ENCODE measurements at places on chromosomes 11 and 22.

GRCh38 chr11:70786021-70786665 lies 387.8 kb downstream of the CTTN start:
- no peak for DNase-seq

DNA sequence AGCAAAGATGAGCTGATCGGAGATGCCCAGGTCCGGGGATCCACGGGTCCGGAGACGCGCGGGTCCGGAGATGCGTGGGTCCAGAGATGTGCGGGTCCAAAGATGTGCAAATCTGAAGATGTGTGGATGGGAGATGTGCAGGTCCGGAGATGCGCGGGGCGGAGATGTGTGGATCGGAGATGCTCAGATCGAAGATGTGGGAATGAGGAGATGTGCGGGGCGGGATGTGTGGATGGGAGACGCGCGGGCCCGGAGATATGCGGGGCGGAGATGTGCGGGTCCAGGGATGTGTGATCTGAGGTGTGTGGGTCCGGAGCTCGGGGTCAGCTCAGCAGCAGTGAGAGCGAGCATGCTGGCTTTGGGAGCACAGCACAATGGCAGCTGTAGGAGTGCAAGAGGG lies 35.5 kb downstream of the CDPF1 start:
- DNase-seq, result no peak

DNA sequence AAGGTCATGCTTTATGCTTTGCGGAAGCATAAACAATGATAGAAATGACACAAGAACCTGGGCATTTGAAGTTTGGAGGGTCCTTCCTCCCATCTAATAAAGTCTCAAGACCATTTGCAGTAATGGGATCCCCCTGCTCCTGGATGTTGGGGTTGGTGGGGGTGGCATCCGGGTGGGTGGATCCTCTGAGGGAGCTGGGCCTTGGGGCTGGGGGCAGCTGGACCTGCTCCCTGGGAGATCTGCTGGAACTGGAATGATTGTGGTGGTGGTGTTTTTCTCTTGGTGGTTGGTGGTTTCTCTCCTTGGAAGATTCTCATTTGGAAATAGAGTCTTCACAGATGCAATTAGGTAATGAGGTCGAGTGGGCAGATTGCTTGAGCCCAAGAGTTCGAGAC lies 2.2 kb upstream of the NAP1L4 start:
- no peak for DNase-seq

- DNase-seq, result no peak
Observed at GRCh38 chr11:80960381-80961029, 1519.7 kb upstream of the TENM4 start.

- DNase-seq, result no peak
Observed at GRCh38 chr22:17434856-17435255, 65.6 kb downstream of the CECR2 start.

DNA sequence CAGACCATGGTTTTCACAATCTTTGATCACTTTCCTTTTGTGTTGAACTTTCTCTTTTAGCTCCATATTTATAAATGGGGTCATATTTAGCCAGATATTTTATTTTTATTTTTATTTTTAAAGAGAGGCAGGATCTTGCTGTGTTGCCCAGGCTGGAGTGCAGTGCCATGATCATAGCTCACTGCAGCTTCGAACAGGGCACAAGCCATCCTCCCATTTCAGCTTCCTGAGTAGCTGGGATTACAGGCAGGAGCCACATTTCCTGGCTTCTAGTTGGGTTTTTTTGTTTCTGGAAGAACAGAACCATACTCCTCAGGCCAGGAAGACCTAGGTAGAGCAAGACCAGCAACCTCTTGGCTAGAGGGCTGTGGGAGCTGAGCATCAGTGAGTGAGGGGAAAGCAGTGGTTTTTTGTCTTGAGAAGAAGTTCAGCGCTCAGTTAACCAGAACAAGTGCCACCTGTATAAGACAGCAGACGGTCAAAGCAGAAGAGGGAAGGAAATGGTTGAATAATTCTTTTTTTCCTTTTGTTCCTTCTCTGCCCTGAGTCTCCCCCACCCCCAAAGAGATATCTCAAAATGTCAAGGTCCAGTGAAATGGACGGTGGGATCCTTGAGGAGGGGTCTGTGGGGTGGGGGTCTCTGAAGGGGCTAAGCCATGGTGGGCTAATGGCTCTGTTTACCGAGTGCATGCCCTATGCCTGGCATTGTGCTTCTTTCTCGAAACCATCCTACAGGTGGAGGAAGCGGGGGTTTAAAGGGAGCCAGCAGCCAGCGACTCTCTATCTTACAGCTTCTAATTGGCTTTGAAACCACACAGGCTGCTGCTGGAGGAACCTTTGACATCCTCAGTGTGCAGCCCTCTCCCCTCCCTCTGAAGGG lies 63.0 kb downstream of the PTPRJ start:
- no peak for DNase-seq

GRCh38 chr11:107669893-107670601 lies 41.8 kb downstream of the SLN start:
- no peak for DNase-seq

DNA sequence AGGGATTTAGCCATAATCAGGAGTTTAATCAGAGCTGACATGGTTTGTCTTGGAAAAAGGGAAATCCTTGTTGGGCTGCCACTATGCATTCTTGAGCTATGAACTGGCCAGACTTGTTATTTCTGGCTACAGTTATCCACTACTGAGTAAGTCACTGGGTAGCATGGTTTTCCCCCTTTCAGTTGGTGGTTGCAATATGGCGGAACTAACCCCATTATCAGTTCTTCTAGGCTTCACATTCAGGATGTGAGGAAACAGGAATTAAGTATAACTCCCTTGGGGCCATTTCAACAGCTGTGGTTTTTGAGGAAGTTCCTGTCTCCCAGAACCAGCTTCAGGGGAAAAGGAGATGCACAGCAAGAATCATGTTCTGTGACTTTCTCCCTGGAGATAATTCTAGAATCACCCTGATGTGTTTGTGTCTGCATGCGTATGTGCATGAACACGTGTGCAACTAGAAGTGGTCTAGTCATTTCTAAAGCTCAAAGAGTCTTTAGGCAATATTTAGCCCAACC lies 103.0 kb upstream of the CD44 start:
- no peak for DNase-seq

GRCh38 chr11:17333799-17334586 lies 17.6 kb upstream of the NCR3LG1 start:
- no peak for DNase-seq

- DNase-seq, result no peak
Observed at GRCh38 chr22:39237318-39238100, 7.3 kb downstream of the PDGFB start.

- no peak for DNase-seq
Observed at GRCh38 chr11:80529726-80530125, 1088.9 kb upstream of the TENM4 start.

DNA sequence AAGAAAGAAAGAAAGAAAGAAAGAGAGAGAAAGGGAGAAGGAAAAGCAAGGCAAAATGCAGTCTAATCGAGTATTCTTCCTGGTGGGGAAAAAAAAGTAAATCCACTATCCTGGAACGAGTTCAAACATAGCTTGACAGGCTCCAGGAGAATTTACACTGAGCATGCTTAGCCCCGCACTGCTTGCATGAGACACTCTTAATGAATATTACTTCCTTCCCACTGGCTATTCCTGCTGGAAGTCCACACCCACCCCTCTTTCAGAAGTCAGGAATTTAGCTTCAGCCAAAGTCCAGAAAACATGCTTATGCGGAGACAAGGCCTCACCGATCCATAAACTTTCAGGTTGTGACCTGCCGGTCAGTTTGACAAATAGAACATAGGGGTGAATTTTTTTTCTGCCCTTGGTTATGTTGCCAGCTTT lies 251.8 kb upstream of the BLID start:
- DNase-seq, result no peak

DNA sequence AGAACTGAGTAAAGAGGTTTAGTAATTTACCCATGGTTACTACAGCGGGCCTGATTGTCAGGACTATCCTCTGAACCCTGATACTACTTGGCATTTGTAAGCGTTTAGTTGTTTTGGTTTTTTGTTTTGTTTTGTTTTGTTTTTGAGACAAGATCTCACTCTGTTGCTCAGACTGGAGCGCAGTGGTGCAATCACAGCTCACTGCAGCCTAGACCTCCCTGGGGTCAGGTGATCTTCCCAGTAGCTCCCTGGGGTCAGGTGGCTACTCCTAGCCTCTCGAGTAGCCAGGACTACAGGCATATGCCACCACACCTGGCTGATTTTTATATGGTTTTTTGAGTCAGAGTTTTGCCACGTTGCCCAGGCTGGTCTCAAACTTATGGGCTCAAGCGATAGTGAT lies 118.6 kb downstream of the WNT11 start:
- no peak for DNase-seq

DNA sequence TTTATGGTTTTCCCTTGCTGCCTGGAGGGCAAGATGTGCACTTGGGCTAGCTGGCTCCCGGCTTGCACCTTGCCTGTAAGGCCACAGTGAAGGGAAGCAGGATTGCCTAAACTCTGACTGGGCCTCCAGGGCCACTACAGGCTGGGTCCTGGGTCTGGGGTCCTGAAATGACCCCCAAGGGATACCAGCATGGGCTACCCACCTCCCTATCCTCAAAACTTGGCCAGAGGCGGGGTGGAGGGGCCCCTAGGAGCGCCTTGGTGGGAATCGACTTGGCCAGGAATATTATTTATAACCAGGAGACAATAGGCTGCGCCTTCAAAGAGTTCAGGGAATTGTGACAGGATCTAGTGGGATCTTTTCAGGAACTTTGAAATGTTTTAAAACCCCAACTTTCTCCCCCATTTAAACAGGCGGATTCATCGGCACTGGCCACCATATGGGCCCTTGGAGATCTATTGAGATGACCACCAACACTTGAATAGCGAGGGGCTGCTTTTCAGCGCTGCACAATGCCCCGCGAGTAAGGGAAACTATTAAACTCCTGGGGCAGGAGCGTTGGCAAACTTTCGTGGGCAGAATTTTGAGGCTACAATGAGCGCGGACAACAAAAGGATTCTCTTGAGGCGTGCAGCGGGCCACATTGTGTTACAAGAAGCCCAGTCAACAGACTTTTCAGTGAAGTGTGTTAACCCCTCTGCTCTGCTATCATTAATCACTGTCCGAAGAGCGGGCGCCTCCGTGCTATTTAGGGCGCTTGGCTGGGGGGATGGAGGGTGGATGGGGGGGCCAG lies 15.2 kb downstream of the PAX6 start:
- no peak for DNase-seq

GRCh38 chr22:46043816-46044620 lies 67.1 kb upstream of the WNT7B start:
- no peak for DNase-seq

- DNase-seq, result no peak
Observed at GRCh38 chr11:88157370-88157769, 17.9 kb downstream of the RAB38 start.

DNA sequence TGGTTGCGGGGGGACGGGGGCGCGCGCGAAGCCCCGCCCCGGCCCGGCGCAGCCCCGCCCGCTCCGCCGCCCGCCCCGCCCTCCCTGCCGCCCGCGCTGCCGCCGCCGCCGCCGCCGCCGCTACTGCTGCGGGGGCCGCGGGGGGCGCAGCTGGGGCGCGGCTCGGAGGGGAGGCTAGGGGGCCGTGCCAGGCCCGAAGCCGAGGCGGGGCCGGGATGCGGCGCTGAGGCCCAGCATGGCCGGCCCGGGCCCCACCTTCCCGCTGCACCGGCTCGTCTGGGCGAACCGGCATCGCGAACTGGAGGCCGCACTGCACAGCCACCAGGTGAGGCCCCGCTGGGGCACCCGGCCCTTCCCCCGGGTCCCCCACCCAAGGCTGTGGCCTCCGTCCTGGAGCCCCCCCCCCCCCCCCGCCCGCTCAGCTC lies at the start of gene ANKRD13D:
ANKRD13D (plus strand) TSS at position 78 of the 425 bp plus-strand sequence; CDS start at position 236, 158 bp downstream.
- no peak for DNase-seq

GRCh38 chr11:126459691-126460281 lies 104.3 kb downstream of the ST3GAL4 start:
- DNase-seq, result no peak

DNA sequence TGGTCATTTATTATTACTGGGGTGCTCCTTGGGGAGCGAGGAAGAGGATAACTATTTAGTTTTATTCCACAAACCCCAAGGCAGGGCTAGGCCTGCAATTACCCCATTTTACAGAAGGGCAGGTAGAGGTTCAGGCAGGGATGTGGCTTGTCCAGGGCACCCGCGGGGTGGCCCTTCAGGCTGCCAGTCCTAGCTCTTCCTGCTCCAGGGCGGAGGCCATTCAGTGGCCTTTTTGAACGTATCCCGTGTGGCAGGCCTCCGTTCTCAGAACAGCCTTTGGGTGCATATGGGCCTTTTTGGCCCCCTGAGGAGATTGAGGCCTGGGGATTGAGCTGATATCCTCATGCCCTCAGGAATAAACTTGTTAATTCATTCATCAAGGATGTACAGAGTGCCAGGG lies 66.2 kb downstream of the MPPED1 start:
- DNase-seq, result no peak

DNA sequence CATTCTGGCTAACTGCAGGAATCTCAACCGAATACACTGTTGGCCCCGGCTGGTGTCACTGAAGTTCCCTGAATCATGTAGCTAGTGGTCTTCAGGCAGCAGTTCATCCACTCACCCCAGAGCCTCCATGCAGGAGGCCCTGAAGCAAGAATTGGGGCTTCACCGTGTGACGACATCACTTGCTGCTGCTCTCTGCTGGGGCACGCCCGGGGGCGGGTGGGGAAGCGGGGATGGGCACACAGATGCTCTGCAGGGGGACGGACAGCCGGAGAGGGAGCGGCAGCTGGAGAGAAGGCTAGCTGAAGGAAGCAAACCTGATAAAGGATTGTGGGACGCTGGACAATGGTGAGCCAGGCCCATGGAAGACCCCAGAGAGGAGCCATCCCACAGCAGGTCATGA lies 17.0 kb downstream of the B3GAT1 start:
- no peak for DNase-seq

GRCh38 chr22:22553735-22554586 lies 5.1 kb downstream of the PRAME start:
- no peak for DNase-seq

DNA sequence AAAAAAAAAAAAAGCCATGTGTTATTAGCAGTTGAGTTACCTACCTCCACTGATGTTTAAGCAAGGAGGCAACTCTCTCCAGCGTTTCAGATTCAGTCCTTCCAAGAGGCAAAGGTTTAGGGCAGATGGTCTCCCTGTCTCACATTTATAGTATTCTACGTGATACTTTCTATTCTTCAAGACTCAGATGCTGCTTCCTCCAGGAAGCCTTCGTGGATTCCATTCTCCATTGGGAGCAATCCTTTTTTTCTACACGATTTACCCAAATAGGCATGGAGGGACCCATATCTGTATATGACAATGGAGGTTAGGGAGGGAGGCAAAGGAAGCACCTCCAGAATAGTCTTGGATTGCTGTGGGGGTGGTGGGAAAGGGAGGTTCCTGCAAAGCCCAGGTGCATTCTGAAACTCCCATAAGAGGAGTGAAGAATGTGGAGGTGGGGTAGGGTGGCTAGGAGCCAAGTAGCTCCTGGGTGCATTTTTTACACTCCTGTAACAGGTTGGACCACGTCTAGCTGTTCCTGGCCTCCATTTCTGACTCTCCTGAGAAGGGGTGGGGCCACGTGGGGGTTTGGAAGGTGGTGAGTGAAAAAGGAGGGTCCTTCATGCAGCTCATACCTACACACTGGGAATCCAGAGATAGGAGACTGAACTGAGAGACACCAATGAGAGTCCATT lies 16.2 kb downstream of the YPEL4 start:
- DNase-seq, result no peak

All from NCI-H748 treated with DMSO at 0.1 percent for 48 hours (cell line).